ENCODE measurements at places on chromosomes 5 and 9.

- no peak for DNase-seq
Observed at GRCh38 chr5:17415321-17415758, 82.7 kb upstream of the TAF11L2 start.

- no peak for DNase-seq
Observed at GRCh38 chr9:133057553-133057952, 4.2 kb upstream of the CEL start.

GRCh38 chr9:129574911-129575585, 45.9 kb downstream of the C9orf50 start:
- no peak for DNase-seq

DNA sequence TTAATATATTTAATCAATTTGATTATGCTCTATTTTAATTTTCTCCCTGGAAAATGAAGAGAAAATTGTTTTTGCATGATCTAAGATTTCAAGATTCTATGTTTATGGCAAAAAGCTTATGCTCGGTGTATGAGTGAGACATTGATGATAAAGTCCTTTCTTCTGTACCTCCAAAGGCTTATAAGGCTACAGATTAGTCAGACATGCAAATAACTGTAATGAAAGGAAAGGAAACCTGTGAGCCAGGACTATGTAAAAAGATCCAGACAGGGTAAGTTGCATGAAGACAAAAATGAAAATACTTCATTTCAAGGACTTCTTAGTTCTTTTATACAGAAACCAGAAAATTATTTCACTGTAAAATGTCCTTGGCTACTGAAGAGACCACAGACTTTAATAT, 52.2 kb upstream of the EDIL3 start:
- DNase-seq: no peak

GRCh38 chr5:38046103-38046502, 206.3 kb upstream of the GDNF start:
- DNase-seq: no peak

DNA sequence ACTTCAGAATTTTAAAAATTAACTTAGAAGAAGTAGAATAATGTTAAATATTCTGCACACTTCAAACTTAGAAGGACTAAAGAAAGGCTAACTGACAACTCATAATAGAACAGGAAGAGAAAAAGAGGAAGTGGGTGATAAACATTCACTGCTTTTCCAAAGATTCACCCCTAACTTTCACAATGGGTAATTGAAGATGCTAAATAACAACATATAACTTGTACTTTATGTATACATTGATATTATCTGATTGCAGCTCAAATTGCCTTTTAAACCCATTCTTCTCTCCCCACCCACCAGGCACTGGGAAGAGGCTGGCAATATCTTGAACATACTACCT, 376.6 kb downstream of the EFNA5 start:
- no peak for DNase-seq

DNA sequence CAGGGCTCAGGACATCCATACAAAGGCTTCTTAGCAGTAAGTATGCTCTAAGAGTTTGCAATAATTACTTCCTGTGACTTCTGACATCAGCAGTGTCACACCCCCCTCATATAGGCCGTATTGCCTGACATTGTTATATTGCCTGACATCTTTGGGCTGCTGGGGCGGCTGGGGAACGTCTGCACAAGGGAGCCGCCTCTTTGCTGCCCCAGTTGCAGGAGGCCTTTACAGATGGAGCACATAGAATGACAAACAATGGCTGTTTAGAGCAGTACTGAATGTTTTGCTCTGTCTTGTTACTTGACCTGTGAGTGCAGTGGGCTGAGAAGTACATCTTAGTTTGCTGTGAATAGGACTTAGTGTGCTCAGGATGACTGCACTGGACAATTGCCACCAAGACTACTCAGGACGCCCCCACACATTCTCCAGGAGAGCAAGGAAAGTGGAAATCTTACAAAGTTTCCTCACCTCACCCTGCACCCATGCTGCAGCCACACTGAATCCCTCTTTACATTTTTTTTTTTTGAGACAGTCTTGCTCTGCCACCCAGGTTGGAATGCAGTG, 65.4 kb upstream of the SPOCK1 start:
- no peak for DNase-seq

GRCh38 chr9:114000671-114001409, 77.3 kb downstream of the AMBP start:
- DNase-seq: no peak
